ENCODE measurements at places on chromosomes 6 and 20. TPM values are rescaled to one million over a fixed set of nuclear protein-coding genes. Genes with fewer than 3 reads are reported as not detected.

MAPK14 gene
- 42.3 TPM for total RNA-seq

APOM gene
- total RNA-seq, result 1.8 TPM

ZNF76 gene
- 41.5 TPM for total RNA-seq

SULF2 gene
- 1.4 TPM for total RNA-seq

SAMD3 gene
- not detected for total RNA-seq

ADGB gene
- total RNA-seq, result not detected

MACROD2 gene
- 1.2 TPM for total RNA-seq

RNF114 gene
- 70.0 TPM for total RNA-seq

- no peak overlapping the region for H3K27ac ChIP-seq
- H3K4me3 ChIP-seq, result no peak overlapping the region
- no peaks in the 10 kb centered on the region for H3K27me3 ChIP-seq
- H3K4me1 ChIP-seq, result no peaks in the 10 kb centered on the region
- peaks cover 5% of the 10 kb centered on the region for H3K36me3 ChIP-seq
Observed at GRCh38 chr20:41424546-41424945, 57.9 kb upstream of the EMILIN3 start.

DNA sequence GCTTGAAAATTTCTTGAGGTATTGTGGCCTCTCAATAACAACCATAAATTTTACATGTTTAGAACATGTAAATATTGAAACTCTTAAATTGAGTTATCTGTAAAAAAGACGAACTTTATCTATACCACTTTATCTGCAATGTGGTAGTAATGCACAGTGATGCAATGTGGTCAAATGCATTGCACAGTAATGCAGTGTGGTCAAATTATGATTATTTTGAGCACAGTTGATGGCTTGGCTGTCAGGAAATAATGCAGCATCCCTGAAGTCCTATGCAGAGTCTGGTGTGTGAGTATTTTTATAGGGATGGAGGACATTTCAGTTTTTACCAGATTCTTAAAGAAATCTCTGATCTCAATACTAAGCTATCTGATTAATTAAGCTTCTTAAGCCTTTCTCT lies 5.1 kb downstream of the TTK start:
- peaks cover 9% of the 10 kb centered on the region for H3K4me1 ChIP-seq
- no peaks in the 10 kb centered on the region for H3K27me3 ChIP-seq
- no peak for DNase-seq

DNA sequence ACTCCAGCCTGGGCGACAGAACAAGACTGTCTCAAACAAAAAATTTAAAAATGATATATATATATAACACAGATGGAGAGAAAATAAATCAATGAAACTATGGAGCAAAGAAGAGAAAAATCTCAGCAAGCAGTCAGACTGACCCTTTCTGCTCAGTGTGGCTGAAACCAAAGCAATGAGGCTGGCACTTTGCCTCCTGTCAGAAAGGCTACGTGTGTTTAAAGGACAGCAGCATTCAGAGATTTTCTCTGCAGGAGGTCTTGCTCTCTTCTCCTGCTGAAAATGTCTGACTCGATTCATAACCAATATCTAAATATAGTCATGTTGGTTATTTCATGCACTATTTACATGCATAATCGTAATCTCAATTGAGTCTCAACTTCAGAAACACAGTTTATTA lies 527.0 kb upstream of the JARID2 start:
- DNase-seq, result no peak
- no peak overlapping the region for H3K4me3 ChIP-seq
- no peaks in the 10 kb centered on the region for H3K27me3 ChIP-seq
- no peak overlapping the region for H3K27ac ChIP-seq
- H3K36me3 ChIP-seq, result no peaks in the 10 kb centered on the region

DNA sequence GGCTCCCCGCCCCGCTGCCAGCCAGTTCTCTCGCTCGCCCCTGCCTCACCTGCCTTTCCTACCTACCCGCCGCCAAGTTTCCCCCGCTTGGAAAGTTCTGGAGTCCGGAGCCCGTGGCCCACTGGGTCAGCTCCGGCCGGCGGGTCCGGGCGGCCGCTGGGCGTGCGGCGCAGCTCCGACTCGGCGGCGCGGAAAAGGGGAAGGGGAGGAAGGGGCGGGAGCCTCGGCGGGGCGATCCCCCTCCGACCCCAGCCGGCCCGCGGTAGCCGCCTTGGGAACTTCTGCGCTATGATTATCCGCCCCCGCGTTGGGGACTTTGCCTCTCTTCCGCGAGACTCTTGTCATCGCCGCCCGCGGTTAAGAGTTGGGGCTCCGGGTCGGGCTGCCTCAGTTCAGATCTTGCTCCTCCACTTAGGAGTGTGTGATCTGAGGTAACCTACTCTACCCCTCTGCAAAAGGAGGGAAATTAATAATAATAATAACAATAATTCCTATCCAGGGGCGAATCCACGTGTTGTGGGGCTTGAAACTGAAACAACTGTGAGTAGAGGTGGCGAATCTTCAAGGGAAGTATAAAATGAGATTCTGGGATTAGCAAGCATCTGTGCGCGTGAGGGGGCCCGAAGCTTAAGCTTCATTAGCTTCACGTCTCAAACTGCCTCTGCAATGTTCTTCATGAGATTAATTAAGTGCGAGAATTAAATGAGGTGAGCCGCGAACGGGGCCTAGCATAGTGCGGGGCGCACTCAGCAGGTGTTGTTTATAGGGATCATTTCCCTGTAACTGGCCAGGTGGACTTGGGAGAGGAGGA lies 30.8 kb downstream of the SF3B5 start:
- peaks cover 37% of the 10 kb centered on the region for H3K27me3 ChIP-seq
- H3K4me3 ChIP-seq, result peak overlapping the region; percentile 72
- no peaks in the 10 kb centered on the region for H3K36me3 ChIP-seq
- no peak for DNase-seq
- H3K27ac ChIP-seq, result no peak overlapping the region
- H3K4me1 ChIP-seq, result peaks cover 6% of the 10 kb centered on the region

DNA sequence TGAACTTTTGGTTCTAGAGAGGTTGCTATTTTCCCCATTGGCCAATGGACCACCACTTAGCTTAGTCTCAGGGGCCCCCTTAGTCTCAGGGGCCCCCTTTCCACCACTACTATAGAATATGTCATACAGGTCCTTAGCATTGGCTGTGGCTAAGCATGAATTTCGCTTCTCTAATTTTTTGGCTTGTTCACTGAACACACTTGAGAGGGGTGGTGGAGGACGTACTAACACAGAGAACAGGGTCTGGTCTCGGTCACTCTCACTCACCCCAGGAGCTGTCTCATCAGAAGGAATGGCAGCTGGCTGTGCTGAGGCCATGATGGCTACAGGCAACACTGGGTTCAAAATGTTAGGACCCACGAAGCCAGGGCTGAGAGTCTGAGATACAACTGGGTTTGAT lies 30.3 kb downstream of the ZNF318 start:
- no peaks in the 10 kb centered on the region for H3K4me1 ChIP-seq
- H3K36me3 ChIP-seq, result peaks cover 35% of the 10 kb centered on the region
- H3K27ac ChIP-seq, result no peak overlapping the region
- no peak for DNase-seq
- H3K4me3 ChIP-seq, result no peak overlapping the region

- H3K27ac ChIP-seq, result no peak overlapping the region
- H3K4me1 ChIP-seq, result no peaks in the 10 kb centered on the region
- no peak for DNase-seq
- H3K27me3 ChIP-seq, result no peaks in the 10 kb centered on the region
Observed at GRCh38 chr6:14871221-14871620, 374.6 kb upstream of the JARID2 start.

GRCh38 chr6:110334423-110335180 lies 23.5 kb downstream of the METTL24 start:
- peaks cover 7% of the 10 kb centered on the region for H3K4me1 ChIP-seq
- peaks cover 9% of the 10 kb centered on the region for H3K27me3 ChIP-seq
- no peak for DNase-seq
- H3K36me3 ChIP-seq, result no peaks in the 10 kb centered on the region
- no peak overlapping the region for H3K4me3 ChIP-seq

- no peaks in the 10 kb centered on the region for H3K4me1 ChIP-seq
- H3K4me3 ChIP-seq, result no peak overlapping the region
- 0 out of 2 replicates have a peak, but pooled peaks cover 3% of the 10 kb centered on the region for H3K36me3 ChIP-seq
- H3K27ac ChIP-seq, result no peak overlapping the region
- H3K27me3 ChIP-seq, result no peaks in the 10 kb centered on the region
Observed at GRCh38 chr20:33602826-33603590, 59.1 kb upstream of the C20orf144 start.

DNA sequence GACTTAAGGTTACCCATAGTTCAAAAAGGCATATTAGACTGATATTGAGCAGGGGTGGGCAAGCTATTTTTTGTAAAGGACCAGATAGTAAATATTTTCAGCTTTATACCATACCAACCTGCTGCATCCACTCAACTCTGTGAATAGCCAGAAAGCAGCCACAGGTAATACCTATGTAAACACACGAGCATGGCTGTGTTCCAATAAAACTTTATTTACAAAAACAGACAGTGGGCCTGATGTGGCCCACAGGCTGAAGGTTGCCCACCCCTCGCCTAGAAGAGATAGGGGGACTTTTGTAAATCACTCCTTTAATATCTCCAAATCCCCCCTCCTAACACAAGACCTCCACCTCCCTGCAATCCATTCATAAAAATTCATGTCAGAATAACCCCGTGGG lies 64.4 kb downstream of the PSMG4 start:
- H3K4me3 ChIP-seq, result no peak overlapping the region
- no peak for DNase-seq
- no peak overlapping the region for H3K27ac ChIP-seq
- H3K36me3 ChIP-seq, result no peaks in the 10 kb centered on the region

GRCh38 chr6:4281341-4282293 lies 146.2 kb upstream of the ECI2 start:
- peaks cover 7% of the 10 kb centered on the region for H3K4me1 ChIP-seq
- H3K4me3 ChIP-seq, result peak overlapping the region; percentile 32
- no peaks in the 10 kb centered on the region for H3K36me3 ChIP-seq
- H3K27me3 ChIP-seq, result peaks cover 7% of the 10 kb centered on the region

- no peak overlapping the region for H3K4me3 ChIP-seq
- no peak overlapping the region for H3K27ac ChIP-seq
- H3K27me3 ChIP-seq, result 0 out of 2 replicates have a peak, but pooled peaks cover 3% of the 10 kb centered on the region
Observed at GRCh38 chr6:168385858-168386735, 54.9 kb upstream of the SMOC2 start.

GRCh38 chr20:62228982-62229545 lies 9.0 kb upstream of the HRH3 start:
- no peak overlapping the region for H3K27ac ChIP-seq
- no peaks in the 10 kb centered on the region for H3K4me1 ChIP-seq
- H3K36me3 ChIP-seq, result no peaks in the 10 kb centered on the region

DNA sequence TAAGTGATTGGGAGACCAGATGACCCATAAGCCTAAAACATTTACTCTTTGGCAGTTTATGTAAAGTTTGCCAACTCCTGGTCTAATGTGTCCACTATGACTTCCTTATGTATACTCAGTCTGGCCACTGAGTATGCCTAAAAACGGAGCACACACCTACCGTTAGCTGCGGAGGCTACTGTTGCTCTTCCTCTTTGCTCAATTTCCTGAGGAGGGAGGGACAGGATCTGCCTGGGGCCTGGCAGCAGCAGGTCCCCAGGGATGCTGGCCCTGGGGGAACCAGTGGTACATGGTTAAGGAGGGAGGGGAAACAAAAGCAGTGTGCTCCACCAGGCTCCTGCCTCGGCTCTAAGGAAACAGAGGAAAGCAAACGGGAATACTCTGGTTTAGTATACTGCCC lies 113.5 kb downstream of the CDYL start:
- no peaks in the 10 kb centered on the region for H3K27me3 ChIP-seq
- no peak for DNase-seq
- no peak overlapping the region for H3K4me3 ChIP-seq
- H3K4me1 ChIP-seq, result no peaks in the 10 kb centered on the region
- no peak overlapping the region for H3K27ac ChIP-seq

GRCh38 chr6:159038914-159039884 lies 5.6 kb downstream of the TAGAP start:
- no peaks in the 10 kb centered on the region for H3K4me1 ChIP-seq
- H3K36me3 ChIP-seq, result no peaks in the 10 kb centered on the region
- DNase-seq, result no peak
- H3K4me3 ChIP-seq, result no peak overlapping the region
- no peak overlapping the region for H3K27ac ChIP-seq

DNA sequence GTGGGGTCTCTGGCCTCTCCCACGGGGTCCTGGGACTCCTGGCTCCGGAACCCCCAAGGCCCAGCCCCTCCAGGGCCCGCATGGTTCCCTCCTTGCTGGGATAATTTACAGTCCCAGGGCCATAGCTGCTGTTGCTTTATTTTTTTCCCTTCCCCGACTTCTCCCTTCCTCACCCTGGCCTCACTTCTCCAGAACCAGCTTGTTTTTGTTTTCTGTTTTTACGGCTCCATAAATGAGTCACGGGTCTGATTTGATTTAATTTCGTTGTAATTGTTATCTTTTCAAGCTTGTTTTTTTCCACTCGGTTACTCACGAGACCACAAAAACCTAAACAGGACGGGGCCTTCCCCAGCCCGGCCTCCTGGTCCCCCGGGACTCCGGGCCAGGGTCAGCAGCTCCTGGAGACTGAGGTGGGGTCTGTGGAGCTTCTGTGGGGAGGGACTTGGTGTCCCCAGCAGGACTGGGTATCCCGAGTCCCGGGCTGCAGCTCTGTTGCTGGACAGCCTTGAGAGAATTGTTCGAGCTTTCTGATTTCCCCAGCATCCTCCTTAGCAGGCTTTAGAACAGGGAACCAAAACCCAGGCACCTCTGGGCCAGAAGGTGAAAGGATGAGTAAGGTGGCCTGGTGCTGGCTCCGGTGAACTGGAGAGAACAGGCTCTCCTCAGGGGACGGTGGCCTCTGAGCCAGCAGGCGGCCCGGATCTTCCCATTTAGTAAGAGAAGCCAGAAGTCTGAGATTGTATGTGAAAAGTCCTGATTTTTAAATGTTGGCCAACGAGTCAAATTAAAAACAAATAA lies 94.9 kb downstream of the CEBPB start:
- DNase-seq, result no peak
- H3K4me1 ChIP-seq, result peaks cover 37% of the 10 kb centered on the region
- peak overlapping the region; percentile 30 for H3K4me3 ChIP-seq
- H3K36me3 ChIP-seq, result no peaks in the 10 kb centered on the region

DNA sequence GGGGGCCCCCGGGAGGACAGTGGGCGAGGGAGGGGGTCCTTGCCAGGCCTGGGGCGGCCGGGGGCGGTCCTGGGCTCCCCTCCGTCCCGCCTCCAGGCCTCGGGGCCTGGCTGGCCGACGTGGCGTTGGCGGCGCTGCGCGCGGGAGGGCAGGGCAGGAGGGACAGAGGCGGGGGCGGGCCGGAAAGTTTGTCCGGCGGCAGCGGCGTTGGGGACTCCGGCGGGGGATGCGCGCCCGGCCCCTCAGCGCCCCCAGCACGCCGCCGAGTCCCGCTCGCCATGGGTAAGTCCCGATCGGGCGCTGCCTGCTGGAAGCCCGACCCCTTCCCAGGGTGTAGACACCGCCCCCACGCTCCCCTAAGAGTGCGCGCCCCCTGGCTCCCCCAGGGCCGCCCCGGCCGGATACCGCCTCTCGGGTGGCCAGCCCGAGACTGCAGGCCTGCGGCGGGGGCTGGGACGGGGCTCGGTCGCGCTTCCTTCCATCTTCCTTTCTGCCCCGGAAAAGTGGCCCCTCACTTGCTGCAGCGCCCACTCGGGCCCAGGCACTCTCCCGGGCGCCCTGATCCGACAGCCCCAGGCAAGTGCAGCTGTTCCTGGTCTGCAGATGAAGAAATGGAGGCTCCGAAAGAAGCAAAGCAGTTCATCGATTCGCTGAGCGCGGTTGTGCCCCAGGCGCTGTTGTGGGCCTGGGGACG lies at the start of gene SLC2A10:
Gene SLC2A10 (plus strand): TSS at position 191 of the 694 bp plus-strand sequence. CDS start 88 bp downstream, at position 279.
- H3K4me3 ChIP-seq, result peak within 1 kb of the TSS; percentile 46
- H3K4me1 ChIP-seq, result no peaks in the 10 kb centered on the region
- no peak for DNase-seq
- no peak within 1 kb of the TSS for H3K27ac ChIP-seq
- no peaks in the 10 kb centered on the region for H3K36me3 ChIP-seq

Measured in Panc1 (cell line).